ENCODE measurements at places on chromosomes 1 and 21.
A peak's percentile ranks its signal among the peaks of the same experiment; 100 is the strongest.

- DNase-seq, result no peak
Observed at GRCh38 chr1:25802915-25803314, 2.9 kb downstream of the SELENON start.

- no peak for DNase-seq
Observed at GRCh38 chr1:82755671-82756070, 954.9 kb downstream of the ADGRL2 start.

- DNase-seq, result no peak
Observed at GRCh38 chr1:51504806-51505525, 14.1 kb downstream of the EPS15 start.

GRCh38 chr1:44249543-44249942 lies 36.3 kb downstream of the DMAP1 start:
- DNase-seq, result peak; percentile 79

DNA sequence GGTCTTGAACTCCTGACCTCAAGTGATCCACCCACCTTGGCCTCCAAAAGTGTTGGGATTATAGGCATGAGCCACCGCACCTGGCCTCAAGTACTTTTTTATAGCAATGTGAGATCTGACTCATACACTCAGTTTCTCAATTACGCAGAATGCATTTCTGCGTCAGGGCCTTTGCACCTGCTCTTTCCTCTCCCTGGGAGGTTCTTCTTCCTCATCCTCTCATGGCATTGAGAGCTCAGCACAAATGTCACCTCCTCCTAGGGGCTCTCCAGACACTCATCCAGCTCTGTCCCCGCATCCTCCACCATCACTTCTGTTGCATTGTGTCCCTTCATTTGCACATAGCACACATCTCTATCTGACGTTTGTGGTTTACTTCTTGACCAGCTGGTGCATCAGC lies 418.8 kb downstream of the PTPRU start:
- peak; percentile 1 for DNase-seq

DNA sequence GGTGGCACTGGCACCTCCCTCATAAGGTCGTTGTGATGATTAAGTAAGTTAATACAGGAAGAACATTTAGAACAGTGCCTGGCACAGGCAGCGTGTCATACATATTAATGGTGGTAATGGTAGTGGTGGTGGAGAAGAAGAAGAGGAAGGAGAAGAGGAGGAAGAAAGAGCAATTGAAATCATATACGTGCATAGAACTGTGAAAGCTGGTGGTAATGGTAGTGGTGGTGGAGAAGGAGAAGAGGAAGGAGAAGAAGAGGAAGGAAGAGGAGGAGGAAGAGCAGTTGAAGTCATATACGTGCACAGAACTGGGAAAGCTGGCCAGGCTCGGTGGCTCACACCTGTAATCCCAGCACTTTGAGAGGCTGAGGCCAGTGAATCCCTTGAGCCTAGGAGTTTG lies 121.3 kb upstream of the HOOK1 start:
- no peak for DNase-seq

- no peak for DNase-seq
Observed at GRCh38 chr1:116033322-116033721, 57.0 kb downstream of the SLC22A15 start.

- DNase-seq, result no peak
Observed at GRCh38 chr1:160522622-160523345, at the start of gene SLAMF6. TSS of gene SLAMF6 (minus strand) at chr1:160523255. CDS start at chr1:160523192, 63 bp downstream.

- DNase-seq, result no peak
Observed at GRCh38 chr1:15329104-15329820, 80.4 kb upstream of the EFHD2 start.

DNA sequence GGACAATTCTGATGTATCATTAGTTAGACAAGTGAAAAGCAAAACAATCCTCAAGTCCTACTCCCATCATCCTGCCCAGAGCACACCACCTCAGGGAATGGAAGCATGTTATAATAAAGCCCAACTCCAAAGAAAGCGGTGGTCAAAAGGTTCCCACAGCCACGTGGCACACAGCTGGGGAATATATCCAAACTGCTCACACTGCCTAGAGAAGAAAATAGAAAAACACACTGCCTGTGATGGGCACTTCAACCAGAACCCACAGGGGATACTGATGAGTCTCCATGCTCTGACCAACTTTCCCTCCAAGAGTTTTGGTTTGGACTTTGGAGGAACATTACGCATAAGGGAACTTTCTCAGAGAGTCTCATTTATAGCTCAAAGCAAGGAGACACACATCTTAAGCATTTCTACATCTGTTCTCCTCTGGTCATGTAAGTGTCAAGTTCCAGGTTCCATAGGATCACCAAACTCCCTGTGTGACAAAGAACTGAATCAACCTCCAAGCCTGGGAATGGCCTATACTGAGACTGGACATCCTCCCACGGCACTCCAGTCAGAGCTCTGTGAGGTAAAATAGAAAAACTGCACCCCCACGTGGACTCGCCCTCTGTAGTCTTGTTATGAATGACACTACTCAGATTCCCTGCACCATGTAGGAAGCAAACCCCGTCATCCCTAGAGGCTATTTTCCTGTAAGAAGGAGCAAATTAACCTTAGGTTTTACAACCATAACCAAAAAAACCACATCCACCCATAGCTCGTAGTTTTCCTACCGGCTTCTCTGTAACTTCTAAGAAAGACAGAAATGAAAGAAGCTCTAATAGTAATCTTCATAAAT lies 12.2 kb downstream of the DSTYK start:
- DNase-seq, result no peak

DNA sequence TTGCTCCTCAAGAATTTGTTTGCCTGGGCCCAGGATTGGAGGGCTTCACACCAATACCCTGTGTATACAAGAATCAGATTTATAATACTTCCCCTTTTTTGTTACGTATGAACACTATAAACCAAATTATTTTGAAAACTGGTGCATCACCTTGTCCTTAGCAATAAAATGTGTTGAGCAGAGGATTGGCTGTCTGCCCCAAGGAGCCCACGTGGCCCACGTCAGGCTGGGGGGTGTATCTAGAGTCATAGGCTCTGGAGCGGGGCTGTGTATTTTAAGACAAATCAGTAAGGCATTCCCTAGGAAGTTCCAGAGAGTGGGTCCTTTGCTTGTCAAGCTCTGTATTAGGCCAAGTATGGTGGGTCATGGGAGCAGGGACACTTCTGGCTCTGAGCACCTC lies 2.0 kb upstream of the ST3GAL3 start:
- no peak for DNase-seq

GRCh38 chr1:116880917-116881316 lies 28.8 kb upstream of the PTGFRN start:
- no peak for DNase-seq

DNA sequence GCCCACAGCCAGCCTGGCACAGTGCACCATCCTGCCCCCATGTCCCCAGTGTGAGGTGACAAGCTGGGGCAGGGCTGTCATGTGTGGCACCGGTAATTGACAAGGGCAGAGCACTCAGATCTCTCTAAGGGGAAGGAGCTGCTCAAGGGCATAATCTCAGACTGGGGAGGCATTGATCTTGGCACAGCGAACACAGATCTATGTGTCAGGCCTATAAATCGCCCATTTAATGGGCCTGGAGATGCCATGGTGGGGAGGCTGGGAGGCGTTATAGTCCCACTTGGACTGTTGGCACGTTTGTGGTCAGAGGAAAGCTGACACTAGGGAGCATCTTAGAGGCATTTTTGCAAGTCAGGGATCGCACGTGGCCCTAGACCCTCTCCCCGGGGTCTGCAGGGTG lies 594.1 kb downstream of the PTPRU start:
- no peak for DNase-seq

GRCh38 chr1:41462680-41463004 lies 21.8 kb downstream of the EDN2 start:
- DNase-seq, result no peak

GRCh38 chr1:47189844-47190508 lies at the start of gene PDZK1IP1:
TSS of gene PDZK1IP1 (minus strand) at chr1:47190036. CDS start at chr1:47189932, 104 bp downstream.
- peak; percentile 83 for DNase-seq

All from H7 (cell line).